ENCODE measurements at places on chromosomes 4 and X.

DNA sequence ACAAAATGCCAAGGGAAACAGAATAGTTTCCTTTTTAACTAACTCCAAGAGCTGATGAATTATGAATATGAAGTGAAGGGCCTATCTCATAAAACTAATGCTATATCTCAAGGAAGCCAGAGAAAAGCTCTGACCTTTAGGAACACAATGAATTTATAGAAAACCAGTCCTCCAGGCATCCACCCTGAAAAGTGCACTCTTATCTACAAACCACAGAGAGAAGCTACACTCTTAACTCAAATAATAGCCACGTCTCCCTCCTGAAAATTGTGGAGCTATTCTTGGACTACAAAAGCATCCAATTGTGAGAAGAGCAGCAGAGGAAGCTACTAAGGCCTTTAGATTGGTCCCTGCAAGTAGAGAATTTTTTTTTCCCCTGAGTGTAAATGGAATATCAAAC lies 253.9 kb downstream of the IL15 start:
- no peak for DNase-seq

DNA sequence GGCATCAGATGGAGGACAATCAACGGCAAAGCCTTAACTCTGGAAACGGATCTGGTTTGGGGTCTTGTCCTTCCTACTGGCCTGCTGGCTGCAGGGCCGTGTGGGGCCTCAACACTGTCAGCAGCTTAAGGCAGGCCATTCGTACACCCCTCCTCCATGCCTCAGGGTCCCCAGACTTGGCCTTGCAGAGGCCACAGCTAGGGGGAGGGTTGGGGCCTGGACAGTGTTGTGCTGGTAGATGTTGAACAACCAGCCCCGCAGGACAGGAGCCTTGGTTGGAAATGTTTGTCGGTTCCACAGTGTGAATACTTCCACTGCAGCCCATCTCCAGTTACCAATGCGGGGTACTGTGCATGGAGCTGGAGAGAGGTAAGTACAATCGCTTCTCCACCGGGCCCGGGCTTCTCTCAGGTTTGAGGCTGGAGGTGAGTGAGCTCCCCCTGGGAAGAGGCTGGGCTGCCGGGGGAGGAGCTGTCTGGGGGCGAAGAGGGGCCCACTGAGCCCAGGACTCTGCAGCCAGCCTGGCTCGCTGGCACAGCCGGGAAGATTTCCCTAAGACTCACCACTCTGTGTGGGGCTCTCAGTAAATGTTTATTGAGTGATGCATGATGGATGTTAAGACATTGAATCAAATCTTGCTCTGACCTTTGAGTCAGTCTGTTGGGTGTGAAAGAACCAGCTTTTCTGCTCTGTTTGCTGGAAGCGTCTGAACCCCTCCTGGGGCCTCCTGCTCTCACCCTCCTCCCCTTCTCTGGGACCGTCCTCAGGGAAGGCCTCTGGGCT lies 19.7 kb upstream of the GPR78 start:
- DNase-seq: no peak

DNA sequence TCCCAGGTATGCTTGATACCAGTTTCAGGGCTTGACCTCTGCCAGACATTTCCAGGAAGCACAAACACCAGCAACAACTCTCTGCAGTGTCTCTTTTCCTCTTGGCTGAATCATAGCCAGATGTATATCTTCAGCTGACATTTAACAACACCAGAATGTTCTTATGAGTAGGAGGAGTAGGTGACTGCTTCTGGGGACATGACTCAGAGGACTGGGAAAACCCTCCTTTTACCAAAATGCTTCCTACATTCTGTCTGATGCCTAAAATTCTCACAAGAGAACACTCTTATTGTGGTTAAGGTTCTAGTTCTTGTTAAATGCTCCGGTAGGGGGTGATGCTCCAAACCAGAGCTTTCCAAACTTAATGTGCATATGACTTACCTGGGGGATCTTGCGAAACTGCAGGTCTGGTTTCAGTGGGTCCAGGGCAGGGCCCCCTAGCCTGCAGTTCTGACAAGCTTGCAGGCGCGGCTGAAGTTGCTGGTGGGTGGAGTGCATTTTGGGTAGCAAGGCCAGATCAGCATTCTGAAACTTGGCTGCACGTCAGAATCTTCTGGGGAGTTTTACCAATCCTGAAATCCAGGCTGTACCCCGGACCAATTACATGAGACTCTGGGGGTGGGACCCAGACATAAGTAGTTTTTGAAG lies 329.3 kb upstream of the RPS6KA3 start:
- peak; percentile 52 for DNase-seq

DNA sequence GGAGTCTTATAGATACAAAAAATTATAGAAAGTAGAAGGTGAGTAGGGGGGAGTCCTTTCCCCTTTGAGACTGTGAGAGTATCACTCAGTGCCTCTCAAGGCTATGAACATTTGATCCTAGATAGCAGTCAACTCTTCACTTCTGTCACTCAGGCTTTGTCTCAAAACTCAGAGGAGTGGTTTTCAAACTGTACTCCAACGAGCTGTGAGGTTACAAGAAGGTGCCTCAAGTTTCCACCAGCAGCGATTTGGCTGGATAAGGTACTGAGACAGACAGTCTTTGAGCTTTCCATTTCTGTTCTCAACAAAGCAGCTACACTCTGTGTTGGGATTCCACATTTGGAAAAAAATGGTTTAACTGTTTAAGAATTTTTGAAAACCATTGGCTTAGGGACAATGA lies 48.0 kb upstream of the NDST3 start:
- no peak for DNase-seq

- DNase-seq: no peak
These were observed 65.5 kb downstream of the KIT start for GRCh38 chr4:54723220-54723619.

DNA sequence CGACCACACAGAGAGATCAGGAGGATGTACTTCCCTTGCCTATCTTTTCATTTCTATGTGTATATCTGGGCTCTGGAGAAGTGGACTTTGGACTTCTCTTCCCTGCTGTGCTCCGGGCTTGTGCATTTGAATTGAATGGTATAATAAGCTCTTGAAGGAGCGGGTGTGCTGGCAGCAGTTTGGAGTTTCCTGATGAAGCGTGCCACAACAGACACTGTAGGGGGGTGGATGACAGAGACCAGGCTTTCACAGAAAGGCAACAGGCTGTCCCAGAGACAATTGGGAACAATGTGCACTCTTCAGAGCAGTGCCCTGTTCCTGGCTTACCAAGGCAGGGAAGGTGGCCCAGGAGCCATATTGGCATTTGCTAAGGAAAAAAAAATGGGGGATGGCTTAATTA lies 170.1 kb downstream of the FRMPD4 start:
- DNase-seq: no peak

DNA sequence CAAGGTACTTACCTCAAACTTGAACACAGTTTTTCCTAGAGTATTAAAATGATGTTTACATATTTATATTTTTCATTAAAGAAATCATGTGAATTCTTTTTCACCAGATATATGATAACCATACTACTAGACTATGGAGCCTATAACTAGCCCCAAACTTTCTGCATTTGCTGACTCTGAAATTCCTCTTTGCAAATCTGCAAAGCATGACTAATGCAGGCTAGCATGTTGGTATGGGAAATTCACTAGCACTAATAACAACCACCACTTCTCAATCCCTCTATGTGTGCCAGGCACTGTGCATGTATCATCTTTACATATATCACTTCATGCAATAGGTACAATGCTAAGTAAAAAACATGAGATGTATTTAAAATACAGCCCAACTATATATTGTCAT lies 51.1 kb downstream of the SLC10A7 start:
- no peak for DNase-seq

DNA sequence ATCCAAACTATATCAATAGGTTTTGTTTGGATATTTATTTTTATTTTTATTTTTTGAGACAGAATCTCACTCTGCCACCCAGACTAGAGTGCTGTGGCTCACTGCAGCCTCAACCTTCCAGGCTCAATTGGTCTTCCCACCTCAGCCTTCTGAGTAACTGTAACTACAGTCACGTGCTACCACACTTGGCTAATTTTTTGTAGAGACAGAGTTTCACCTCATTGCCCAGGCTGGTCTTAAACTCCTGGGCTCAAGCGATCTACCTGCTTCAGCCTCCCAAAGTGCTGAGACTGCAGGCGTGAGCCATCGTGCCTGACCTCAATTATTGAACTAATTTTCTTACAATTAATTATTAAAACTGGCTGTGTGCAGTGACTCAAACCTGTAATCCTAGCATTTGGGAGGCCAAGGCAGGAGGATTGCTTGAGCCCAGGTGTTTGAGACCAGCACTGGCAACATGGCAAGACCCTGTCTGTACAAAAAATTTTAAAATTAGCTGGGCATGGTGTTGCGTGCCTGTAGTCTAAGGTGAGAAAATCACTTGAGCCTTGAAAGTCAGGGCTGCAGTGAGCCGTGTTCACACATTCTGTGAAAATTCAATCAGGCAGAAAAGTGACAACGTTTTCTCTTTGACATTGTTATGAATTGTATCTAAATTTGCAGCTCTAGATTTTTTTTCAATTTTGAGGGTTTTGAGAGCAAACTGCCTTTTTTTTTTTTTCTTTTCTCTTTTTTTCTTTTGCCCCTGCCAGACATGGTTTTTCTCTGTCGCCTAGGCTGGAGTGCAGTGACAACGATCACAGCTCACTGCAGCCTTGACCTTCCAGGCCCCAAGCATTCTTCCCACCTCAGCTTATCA lies 66.0 kb downstream of the UBE2K start:
- DNase-seq: no peak

DNA sequence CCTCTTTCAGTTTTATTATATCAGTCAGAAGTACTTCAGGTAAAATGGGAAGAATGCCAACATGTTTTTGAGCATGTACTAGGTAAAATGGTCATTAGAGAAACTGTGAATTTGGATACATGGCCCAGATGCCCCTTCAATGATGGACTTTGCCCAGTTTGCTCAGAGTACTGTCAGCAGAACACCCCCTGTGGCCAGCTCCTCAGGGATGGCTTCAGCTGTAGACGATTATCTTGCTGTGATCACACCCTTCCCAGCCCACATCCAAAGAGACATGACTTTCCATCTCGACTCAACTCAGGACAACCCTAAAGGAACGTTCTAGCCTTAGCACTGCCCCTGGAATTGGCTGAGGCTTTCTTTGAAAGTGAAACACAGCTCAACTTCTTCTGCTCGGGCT lies 439.1 kb downstream of the PACRGL start:
- DNase-seq: no peak

- DNase-seq: no peak
These were observed 8.1 kb downstream of the CPZ start for GRCh38 chr4:8600686-8601085.

GRCh38 chrX:106791495-106791894 lies 11.0 kb upstream of the TBC1D8B start:
- no peak for DNase-seq

DNA sequence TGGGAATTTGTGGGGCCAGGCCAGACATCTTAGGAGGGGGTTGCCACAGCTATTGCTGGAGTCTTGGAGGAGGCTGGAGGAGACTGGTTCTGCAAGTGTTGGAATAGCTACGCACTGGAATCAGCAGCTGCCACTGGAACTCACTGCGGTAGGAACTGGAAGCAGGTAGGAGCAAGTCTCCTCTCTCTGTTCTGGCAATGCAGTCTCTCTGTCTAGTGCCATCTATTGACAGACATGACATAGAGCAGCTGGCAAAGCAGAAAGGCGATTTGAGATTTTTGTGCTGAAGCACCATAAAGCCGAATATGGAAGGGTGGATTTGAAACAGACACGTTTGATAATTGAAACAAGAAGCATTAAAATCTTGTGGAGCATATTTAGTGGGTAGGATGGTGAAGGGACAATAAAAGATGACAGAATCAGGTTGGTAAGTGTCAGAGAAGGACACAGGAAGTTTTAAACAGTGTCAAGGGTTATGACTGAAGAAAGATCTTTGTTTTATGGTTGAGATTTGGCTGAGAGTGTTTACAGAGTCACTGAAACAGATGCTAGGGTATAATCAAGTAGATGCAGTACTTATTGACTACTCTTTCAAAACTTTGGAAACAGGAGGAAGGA lies 23.5 kb upstream of the SYNPO2 start:
- peak; percentile 32 for DNase-seq

- no peak for DNase-seq
These were observed 11.2 kb downstream of the IGFBP7 start for GRCh38 chr4:57098941-57099340.

- no peak for DNase-seq
These were observed 6.0 kb downstream of the PTPN13 start for GRCh38 chr4:86600007-86600653.

- no peak for DNase-seq
These were observed 782 bp downstream of the ARHGAP24 start for GRCh38 chr4:85475631-85476233.

GRCh38 chrX:17590892-17591740 lies 146.2 kb upstream of the SCML1 start:
- DNase-seq: peak; percentile 44

- no peak for DNase-seq
These were observed 63.1 kb downstream of the TSC22D3 start for GRCh38 chrX:107712231-107713202.

GRCh38 chrX:122667667-122668066 lies 516.4 kb upstream of the GRIA3 start:
- no peak for DNase-seq

DNA sequence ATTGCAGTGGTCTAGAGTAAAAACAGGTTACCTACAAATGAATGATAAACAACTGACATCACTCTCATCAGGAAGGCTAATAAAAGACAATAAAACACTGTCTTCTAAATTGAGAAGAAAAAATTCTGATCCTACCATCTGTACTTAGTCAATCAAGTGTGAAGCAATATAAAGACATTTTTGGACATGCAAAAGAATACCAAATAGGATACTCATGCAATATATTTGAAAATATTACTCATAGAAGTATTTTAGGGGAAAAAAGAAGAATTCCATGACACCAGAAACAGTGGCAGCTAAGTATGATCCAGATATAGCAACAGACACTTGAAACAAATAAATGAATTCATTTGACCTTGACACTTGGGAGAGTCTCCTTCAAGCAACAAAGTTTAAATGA lies 63.8 kb upstream of the FAM120C start:
- no peak for DNase-seq

GRCh38 chrX:134186362-134187121 lies 50.4 kb upstream of the CCDC160 start:
- peak; percentile 86 for DNase-seq

- no peak for DNase-seq
These were observed 231.5 kb upstream of the FMR1 start for GRCh38 chrX:147680251-147680650.

DNA sequence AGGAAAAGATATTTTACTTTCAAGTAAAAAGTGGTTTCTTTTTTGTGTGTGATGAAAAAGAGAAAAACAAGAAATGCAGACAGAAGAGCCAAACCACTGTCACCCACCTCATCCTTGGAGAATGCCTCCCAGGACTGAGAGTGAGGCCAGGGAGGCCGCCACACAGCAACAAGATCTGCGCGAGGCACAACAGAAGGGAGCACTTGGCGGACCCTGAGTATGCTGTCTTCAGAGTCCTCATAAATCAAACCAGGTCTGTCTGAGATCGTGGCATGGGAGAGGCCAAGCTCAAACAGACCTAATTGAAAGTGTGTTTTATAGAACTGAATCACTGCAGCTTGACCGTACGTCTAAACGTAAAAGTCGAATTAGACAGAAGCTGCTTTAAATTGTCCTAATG lies 134.3 kb upstream of the VCX2 start:
- DNase-seq: no peak
